ENCODE measurements at places on chromosomes 7 and 10. TPM values are rescaled to one million over a fixed set of nuclear protein-coding genes. Genes with fewer than 3 reads are reported as not detected.

Gene MKX
- total RNA-seq: 0.53 TPM

Gene NOLC1
- total RNA-seq: 24.6 TPM

Gene GDF10
- total RNA-seq: 0.26 TPM

Gene PNLIPRP2
- not detected for total RNA-seq

Gene ITIH2
- not detected for total RNA-seq

Gene ZNF716
- total RNA-seq: not detected

Gene CNPY1
- total RNA-seq: not detected

Gene AKR1B15
- total RNA-seq: not detected

Gene TBXAS1
- total RNA-seq: 1.7 TPM

Gene MACC1
- total RNA-seq: not detected

Gene TMEM229A
- not detected for total RNA-seq

Gene GRID1
- 3.4 TPM for total RNA-seq

Gene GPR26
- not detected for total RNA-seq

Gene UTF1
- total RNA-seq: not detected

Gene PHKG1
- total RNA-seq: 18.2 TPM

Gene PWWP2B
- 15.6 TPM for total RNA-seq

Gene FANK1
- total RNA-seq: not detected

Gene NPY4R2
- not detected for total RNA-seq
